Right forelimb (tissue), 1 donor: ENCODE measurements at places on chromosomes 7 and 10.

- no peak for DNase-seq
These were observed 90.0 kb downstream of the C1GALT1 start for GRCh38 chr7:7272294-7272693.

DNA sequence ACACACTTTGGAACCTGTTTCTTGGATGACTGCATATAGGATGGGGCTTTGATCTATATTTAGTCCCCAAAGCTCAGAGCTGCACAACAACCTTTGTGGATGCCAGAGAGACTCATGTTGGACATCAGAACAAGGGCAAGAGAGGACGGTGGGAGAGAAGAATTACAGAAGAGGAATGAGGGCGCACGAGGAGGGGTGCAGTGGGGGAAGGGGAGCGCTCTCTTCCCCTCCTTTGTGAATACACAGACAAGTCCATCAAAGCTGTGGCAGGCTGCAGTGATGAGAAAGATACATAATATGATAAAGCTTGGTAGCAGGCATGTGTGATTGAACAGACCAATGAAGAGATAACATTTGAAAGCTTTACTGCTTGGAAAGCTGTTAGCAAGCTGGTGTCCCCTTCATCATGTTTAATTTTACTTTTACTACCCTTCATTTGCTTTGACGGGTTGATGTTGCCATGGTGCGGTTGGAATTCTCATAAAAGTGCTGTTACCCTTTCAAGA lies 857.8 kb downstream of the KCNMA1 start:
- no peak for DNase-seq

- no peak for DNase-seq
These were observed 122.6 kb downstream of the MARCHF5 start for GRCh38 chr10:92413519-92413918.

DNA sequence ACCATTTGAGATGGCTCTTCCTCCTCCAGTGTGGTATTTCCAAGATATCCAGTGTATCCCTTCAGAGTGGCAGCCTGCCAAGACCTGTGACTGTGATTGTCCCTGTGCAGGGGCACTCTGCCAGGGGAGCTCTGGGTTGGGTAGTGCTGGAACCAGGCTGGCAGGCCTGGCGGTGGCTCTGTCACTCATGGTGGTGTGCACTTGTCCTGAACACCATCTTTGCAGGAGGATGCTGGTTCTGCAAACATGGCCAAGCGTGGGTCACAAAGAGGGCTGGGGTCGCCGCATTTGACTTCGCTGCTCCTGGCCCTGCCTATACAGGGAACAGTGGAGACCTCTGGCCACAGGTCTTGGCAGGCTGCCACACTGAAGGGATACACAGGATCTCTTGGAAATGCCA lies 205.2 kb downstream of the PRPF18 start:
- no peak for DNase-seq

GRCh38 chr10:31350891-31351290 lies 31.9 kb downstream of the ZEB1 start:
- DNase-seq = no peak
